NCI-H2081 (cell line): ENCODE measurements at places on chromosomes 16 and 17.

GRCh38 chr16:86925067-86925791 is 346.9 kb downstream of the FOXL1 start:
- DNase-seq, result no peak

- no peak for DNase-seq
Observed at GRCh38 chr16:11536104-11536866, 50.4 kb downstream of the LITAF start.

- DNase-seq, result no peak
Observed at GRCh38 chr17:59751955-59752413, 44.5 kb downstream of the VMP1 start.

DNA sequence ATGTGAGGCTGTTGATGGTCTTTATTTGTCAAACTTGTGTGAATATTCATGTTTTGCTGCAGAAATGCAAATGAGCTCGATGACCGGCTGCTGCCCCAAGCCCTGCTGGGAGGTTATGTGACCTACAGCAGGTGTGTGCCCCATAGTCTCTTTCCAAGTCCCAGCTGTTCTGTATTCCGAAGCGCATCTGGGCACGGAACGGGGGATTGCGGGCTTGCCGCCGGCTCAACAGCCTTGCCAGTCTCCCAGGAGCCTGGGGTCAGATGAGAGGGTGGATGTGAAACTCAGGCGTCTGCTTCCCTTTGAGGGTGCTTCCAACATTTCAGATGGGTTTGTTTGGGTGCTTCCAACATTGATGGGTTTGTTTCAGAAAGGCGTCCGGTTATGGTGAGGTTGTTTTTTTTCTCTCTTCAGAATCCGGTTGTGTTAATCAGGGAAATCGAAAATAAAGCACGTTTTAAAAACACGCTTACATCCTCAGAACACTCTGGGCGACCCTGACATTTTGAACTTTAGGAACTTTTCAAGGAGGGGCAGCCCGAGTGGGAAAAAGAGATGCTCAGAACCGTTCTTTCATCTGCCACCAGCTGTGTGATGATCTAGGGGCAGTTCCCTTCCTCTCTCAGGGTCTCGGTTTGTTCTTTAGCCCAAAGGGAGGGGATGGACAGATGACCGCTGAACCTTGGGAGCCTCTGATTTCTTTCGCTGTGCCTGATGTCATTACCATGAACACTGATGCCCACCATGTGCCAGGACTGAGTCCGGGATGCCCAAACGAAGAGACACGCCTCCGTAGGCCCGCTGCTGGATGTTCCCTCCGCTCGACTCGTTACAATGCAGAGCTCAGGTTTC is 47.8 kb upstream of the AMZ2 start:
- no peak for DNase-seq

DNA sequence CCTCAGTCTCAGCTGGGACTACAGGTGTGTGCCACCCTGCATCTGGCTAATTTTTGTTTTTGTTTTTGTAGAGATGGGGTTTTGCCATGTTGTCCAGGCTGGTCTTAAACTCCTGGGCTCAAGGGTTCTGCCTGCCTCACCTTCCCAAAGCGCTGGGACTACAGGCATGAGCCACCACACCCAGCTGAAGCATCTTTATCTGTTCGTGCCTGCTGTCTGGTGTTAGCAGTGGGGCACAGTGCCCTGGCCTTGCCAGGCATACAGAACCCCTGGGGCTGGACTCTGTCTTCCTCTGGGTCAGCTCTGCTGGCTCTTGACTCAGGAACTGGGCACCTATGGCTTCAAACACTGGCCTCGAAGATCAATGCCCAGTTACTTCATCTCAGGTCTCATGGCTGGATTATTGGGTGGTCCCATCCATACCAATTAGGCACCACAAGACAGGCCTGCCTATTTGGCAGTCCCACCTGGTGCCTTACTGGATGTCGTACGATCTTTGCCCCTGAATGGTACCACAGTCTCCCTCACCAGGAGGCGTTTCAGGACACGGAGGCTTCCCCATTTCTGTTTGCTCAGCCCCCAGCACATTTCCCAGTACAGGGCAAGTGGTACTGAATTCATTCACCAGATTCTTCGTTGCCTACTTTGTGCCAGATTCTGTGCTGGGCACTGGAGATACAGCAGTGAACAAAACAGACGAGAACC is 99.3 kb downstream of the RAB11FIP4 start:
- no peak for DNase-seq

GRCh38 chr16:85615852-85616606 is 2.9 kb downstream of the GSE1 start:
- peak; percentile 56 for DNase-seq

GRCh38 chr16:50666658-50667496 is 14.2 kb downstream of the SNX20 start:
- no peak for DNase-seq

- DNase-seq, result no peak
Observed at GRCh38 chr16:9908613-9909012, 273.6 kb downstream of the GRIN2A start.

DNA sequence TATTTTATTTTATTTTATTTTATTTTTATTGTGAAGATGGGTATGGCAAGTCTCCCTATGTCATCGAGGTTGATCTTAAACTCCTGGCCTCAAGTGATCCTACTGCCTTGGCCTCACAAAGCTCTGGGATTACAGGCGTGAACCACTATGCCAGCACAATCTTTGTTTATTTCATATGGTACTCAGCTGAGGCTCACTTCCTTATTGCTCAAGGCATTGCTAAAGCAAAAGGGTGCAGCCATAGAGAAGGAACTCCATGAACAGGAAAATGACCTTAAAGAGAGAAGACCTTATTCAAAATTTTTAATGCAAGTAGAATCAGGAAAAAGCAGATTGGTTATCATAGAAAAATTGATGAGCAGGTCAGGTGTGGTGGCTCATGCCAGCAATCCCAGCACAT is 110.6 kb upstream of the RBBP6 start:
- DNase-seq, result no peak

DNA sequence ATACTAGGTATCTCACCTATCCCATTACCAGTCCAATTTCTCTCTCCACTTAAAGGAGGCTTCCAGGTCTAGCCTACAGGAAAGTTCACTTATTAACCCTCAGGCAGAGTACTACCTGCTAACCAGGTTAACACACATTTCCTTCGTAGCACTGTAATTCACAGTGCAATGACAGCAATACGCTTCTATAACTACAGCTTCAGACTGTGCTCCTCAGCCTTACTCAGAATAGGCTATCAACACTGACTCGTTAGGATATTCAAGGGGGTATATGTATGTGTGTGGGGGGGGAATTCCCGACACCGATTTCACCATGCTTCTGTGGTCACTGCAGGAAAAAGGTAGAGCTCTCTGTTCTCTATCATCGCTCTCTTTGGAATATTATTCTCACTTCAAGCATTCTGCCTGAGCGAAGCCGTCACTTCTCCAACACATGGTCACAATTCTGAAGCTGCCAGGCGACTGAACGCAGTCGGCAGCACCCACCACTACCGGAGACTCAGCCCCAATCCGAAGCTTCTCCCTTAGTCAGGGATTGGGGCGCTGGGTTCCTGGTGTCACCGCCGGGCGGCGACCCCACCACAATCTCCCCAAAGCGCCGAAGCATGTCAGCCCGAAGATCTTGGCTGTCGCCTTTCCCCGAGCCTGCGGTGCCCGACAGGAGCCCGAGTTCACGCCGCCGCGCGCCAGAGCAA is 618 bp downstream of the GGA3 start:
- no peak for DNase-seq

DNA sequence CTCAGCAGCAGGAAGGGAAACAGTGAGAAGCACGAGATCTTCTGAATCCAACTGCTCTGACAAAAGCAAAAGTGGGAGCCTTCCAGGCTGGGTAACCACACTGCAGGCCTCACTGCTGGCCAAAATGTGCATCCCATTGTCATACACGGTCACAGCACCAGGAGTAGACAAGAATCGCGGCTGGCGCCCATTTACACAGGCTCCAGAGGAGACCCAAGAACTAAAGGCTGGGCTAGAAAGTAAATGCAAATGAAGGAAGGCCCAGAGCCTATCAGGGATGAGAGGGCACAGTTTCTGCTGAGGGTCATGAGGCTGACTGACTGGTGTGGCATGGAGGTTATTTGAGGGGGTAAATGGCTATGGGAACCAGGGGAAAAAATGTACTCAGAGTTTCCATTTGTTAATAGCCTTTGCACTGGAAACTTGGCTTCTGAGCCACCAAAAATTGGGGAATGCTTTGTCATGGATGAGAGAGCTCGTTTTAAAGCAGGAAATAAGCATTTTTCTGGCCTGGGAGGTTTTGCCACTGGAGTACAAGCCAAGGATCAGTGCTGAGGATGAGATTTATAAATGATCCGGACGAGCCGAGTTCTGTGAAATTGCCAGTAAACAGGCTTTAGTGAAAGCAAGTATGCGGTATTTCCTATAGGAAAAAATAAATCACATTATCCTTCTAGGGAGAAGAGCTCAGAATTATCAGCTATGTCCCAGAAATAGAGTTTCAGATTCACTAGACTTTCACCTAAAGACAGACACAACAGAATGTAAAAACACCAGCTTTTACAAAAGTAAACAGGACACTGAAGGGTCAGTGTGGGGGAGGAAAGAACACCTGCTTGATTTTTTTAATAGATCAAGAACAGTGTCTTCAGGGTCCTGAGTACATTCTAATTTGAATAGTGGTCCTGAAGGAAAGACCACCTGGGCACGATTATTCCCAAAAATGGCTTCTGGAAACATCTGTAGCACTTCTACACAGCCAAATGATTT is 66.9 kb upstream of the GSG1L start:
- DNase-seq, result no peak

DNA sequence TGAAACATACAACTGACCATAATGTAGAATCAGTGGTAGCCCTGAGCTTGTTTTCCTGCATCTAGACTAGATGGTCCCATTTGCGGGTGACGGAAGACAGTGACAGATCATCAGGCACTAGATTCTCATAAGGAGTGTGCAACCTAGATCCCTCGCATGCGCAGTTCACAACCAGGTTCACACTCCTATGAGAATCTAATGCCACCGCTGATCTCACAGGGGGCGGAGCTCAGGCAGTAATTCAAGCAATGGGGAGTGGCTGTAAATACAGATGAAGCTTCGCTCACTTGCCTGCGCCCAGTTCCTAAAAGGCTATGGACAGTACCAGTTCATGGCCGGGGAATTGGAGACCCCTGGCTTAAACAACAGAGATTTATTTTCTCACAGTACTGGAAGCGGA is 656.3 kb downstream of the HS3ST4 start:
- no peak for DNase-seq

DNA sequence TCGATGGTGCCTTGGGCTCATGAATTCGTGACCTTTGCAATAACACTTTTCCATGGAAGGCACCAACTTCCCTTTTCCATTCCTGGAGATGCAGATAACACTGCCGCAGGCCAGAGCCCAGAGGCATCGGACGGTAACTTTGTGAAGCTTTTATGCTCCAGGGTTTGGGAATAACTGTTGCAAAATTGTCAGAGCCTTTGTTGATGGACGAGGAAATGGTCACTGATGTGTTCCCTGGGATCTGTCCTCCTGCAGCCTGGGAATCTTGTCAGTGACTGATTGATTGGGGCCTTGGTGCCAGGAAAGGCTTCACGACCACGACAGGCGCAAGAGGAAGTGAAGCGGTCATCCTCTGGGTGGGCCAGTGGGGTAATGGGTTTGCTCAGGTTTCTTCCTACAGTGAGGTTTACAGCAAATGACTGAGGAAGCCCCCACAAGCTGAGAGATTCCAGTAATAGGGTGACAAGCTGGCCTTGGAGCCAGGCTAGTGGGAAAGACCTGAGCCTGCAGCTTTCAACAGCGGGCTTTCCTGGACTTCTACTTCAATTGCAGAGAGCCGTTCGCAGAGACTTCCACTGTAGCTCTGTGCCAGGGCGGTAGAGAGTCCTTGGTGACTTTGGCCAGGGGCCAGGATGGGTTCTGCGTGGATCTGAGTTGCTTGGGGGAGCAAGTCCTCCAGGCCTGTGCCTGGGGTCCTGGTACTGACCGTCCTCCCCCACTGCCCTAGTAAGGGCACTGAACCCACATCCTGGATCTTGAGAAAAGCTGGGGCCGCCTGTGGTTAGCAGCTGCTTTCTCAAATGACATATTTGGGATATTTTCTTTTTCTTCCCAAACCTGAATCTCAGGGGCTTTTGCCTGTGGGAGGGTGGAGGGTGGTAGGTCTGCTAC is 37.6 kb downstream of the PGS1 start:
- no peak for DNase-seq

DNA sequence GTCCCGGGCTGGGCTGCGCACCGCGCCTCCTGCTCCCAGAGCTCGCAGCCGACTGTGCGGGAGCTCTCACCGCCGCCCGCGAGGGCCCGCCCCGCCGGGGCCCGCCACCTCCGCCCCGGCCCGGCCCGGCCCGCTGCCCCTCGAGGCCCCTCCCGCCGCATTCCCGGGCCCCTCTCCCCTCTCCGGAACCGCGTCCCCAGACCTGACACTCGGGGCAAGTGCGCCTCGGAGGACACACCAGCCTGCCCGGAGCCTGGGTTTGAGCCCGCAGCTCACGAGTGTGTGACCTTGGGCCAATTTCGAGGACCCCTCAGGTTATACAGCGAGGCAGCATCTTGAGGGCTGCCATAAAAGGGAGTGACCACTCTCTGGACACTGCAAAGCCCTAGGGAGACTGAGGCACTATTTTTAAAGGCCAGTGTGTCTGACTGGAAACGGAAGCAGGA is 2.0 kb upstream of the GRIN2C start:
- no peak for DNase-seq

DNA sequence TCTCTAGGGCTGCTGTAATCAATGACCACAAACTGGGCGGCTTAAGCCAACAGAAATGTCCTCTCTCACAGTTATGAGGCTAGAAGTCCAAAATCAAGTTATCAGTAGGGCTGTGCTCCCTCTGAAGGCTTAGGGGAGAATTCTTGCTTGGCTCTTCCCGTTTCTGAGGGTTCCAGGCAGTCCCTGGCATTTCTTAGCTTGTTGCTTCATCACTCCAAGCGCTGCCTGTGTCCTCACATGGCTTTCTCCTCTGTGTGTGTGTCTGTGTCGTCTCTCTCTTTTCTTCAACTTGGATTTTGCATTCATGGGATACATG is 13.7 kb upstream of the CDC42EP4 start:
- DNase-seq, result no peak

GRCh38 chr17:74877592-74878548 is 5.1 kb upstream of the FDXR start:
- no peak for DNase-seq

GRCh38 chr17:1058423-1059130 is 61.6 kb downstream of the TIMM22 start:
- DNase-seq, result peak; percentile 57

DNA sequence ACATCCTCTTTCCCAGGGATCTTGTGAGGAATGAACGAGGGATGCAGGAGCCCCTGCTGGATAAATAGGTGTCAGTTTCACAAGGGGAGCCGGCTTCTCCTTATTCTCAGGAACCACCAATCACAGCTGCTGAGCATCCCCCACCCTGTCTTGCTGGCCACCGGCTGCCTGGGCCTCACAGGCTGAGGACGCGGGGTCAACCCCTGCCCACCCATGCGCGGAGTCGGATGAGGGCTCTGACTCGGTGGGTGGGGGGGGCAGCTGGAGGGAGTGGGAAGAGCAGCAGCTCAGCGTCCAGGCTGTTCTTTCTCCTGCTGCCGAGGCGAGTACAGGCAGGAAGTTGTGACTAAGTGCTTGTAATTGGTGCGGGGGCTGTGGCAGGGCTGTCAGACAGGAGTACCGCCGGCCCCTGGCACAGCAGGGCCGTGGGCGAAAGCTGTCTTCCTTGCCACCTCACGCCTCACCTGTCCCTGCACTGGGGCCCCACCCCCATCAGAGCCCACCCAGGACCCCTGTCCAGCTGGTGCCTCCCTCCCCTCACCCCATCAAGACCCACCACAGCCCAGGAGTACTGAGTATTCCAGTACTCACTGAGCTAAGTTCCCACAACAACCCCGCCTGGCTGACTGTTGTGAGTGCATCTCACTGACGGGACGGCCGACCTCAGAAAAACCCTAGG is 11.0 kb upstream of the DPEP1 start:
- peak; percentile 34 for DNase-seq

GRCh38 chr16:29839822-29840221 is 19.6 kb downstream of the MVP start:
- DNase-seq, result no peak
